NCI-H1105 treated with DMSO at 0.1 percent for 48 hours (cell line): ENCODE measurements at places on chromosomes 3 and 15.

- DNase-seq: no peak
Observed at GRCh38 chr15:88529021-88529630, 17.4 kb downstream of the DET1 start.

GRCh38 chr3:124781476-124782376 lies 51.5 kb downstream of the UMPS start:
- no peak for DNase-seq

- DNase-seq: no peak
Observed at GRCh38 chr3:15449489-15450224, 22.3 kb downstream of the EAF1 start.

- DNase-seq: no peak
Observed at GRCh38 chr3:129553719-129554118, 10.7 kb downstream of the H1-8 start.

- DNase-seq: peak; percentile 12
Observed at GRCh38 chr3:174397848-174398247, 461.3 kb upstream of the NAALADL2 start.

- DNase-seq: no peak
Observed at GRCh38 chr15:77533578-77534430, 98.9 kb downstream of the LINGO1 start.

GRCh38 chr3:160210341-160210740 lies 14.9 kb upstream of the C3orf80 start:
- no peak for DNase-seq

DNA sequence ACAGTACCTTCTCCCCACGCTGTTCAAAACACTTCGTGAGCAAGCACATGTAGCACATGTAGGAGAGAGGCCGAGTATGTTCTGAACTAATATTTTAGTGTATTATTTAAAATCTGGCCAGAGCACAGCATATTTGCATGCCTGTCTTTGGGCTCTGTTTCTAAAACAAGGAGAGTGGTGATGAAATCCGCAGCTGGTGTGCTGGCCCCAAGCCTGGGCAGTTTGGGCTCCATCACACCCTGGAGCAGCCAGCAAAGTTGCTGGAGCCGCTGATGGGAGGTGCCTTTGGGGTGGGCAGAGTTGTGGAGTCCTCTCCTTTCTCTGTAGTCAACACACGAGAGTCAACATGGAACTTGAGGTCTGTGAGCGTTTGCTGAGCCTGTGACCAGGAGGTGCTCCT lies 116.6 kb downstream of the SLCO3A1 start:
- no peak for DNase-seq

GRCh38 chr3:9732740-9733115 lies 1.2 kb downstream of the BRPF1 start:
- no peak for DNase-seq

GRCh38 chr3:107599772-107600145 lies 77.0 kb downstream of the BBX start:
- peak; percentile 47 for DNase-seq

DNA sequence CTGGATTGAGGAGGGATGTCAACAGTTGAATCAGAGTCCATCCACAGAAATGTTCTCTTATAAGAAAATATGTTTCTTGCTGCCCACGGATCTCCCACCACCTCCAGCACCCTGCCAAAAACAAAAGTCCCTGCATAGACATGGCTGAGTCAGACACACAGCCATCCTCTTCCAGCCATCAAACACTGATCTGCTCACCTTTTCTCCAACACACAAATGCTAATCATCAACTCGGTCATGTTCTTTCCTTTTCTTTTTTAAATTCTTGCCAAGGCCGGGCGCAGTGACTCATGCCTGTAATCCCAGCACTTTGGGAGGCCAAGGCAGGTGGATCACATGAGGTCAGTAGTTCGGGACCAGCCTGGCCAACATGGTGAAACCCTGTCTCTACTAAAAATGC lies 110.7 kb upstream of the IL12A start:
- no peak for DNase-seq

DNA sequence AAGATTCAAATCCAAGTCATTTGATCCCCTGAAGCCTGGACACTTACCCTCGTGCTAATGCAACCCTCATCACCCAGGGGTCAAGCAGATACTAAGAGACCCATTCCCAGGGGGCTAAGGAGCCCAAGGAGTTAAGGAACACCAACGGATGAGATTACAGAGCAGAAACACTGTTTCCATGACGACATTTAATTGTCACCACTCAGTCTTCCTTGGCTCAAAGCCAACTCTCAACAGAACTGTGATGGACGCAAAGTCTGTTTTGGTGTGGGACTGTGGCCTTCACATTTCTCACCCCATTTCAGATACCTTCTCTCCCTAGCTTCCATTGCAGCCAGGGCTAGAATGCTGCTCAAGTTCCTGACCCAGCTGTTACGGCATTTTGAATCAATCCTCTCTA lies 383.5 kb upstream of the WNT5A start:
- peak; percentile 22 for DNase-seq

GRCh38 chr3:124292329-124292728 lies 300.4 kb upstream of the ROPN1 start:
- DNase-seq: no peak

DNA sequence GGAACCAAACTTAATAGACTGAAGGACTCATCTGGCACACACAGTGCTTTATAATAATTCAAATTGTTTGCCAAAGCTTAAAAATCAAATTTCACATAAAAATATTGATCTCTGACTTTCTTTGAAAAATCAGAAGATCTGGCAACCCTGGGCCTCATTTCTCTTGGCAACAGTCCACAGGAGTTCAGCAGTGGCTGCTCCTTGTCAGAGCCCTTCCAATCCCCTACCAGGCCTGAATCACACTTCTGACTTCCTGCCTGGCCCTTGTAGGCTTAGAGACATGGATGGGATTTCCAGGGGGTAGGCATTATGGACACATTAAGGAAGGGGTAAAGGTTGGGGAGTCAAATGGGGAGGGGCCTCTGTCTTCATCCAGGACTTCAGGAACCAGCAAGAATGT lies 55.5 kb downstream of the PLS1 start:
- no peak for DNase-seq

GRCh38 chr3:129942296-129942695 lies 32.2 kb upstream of the TRH start:
- peak; percentile 77 for DNase-seq

DNA sequence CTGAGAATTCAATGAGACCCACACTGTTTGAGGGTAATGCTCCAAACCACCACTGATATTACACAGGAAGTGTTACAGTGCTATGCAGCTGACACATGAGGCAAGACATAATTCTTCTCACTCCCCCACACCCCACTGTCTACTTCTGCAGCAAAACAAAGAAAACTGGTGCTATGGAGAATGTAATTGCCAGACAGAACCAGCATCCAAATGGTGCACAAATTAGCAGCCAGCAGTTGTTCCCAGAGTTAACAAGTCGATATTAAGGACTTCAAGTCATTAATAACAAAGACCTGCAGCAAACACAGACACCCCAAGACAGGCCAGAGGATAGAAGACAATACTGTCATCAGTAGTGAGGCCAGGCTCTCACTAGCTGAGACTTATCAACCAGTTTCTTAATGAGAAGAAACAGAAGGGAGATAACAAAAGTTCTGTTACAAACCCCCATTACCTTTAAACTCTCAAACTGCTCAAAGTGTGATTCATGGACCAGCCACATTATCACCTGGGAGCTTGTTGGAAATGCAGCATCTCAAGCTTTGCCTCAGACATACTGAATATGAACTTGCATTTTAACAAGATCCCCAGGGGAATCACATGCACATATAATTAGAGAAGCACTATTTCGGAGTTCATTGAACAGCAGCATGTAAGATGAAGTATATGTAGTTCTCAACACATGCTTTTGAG lies 58.7 kb upstream of the FNDC3B start:
- no peak for DNase-seq

- DNase-seq: no peak
Observed at GRCh38 chr3:127711021-127711695, 38.4 kb downstream of the ABTB1 start.

GRCh38 chr15:90957031-90957790 lies 2.5 kb downstream of the RCCD1 start:
- DNase-seq: no peak

GRCh38 chr3:117885011-117885441 lies 1149.6 kb downstream of the IGSF11 start:
- DNase-seq: no peak

- no peak for DNase-seq
Observed at GRCh38 chr3:2853651-2854050, 256.5 kb downstream of the IL5RA start.

- no peak for DNase-seq
Observed at GRCh38 chr15:29612096-29612495, 210.2 kb downstream of the TJP1 start.

- DNase-seq: no peak
Observed at GRCh38 chr3:170476291-170476690, 57.6 kb downstream of the CLDN11 start.

- no peak for DNase-seq
Observed at GRCh38 chr3:72614394-72615074, 233.7 kb downstream of the SHQ1 start.

GRCh38 chr3:66017591-66017990 lies 21.1 kb downstream of the MAGI1 start:
- DNase-seq: peak; percentile 14

DNA sequence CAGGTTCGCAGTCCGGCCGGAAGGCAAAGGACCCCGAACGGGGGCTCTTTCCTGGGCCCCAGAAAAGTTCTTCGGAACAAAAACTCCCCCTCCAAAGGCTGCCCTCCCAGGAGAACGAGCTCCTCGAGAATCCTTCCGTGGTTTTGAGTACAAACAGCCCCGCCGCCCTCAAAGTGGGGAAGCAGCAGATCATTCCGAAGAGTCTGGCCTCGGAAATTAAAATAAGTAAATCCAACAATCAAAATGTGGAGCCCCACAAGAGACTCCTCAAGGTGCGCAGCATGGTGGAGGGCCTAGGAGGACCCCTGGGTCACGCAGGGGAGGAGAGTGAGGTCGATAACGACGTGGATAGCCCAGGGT lies 1.3 kb downstream of the ARHGEF26 start:
- peak; percentile 45 for DNase-seq

GRCh38 chr3:23831517-23832394 lies 26.0 kb downstream of the UBE2E1 start:
- DNase-seq: no peak

- no peak for DNase-seq
Observed at GRCh38 chr15:58442122-58442521, 10.3 kb downstream of the LIPC start.

- DNase-seq: no peak
Observed at GRCh38 chr15:31296646-31297574, 29.7 kb upstream of the KLF13 start.

- no peak for DNase-seq
Observed at GRCh38 chr15:98845138-98845884, 162.3 kb downstream of the PGPEP1L start.

DNA sequence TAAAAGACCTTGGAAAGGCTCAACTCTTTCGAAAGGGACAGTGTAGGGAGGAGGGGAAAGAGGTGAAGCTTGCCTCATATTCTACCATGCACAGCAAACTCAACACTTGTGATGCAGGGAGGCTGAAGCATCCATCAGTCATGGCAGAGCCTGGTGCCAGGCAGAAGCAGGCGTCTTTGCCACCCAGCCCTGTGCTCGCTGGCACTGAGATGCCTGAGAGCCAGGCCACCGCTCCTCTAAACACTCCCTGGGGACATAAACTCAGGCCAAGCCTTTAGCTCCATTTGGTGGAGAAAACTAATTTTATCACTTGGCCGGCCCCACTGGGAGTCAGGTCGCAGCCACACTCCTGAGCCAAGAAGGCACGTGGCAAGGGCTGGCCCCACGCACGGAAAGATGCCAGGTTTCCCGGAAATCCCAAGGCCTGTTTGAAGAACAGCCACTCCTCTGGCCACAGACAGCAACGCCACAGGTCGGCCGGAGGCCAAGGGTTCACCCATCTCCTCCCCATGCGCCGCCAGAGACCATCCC lies 30.7 kb downstream of the XXYLT1 start:
- no peak for DNase-seq

GRCh38 chr3:31546162-31546561 lies 13.4 kb downstream of the STT3B start:
- DNase-seq: no peak

GRCh38 chr3:172101107-172101506 lies 61.7 kb downstream of the FNDC3B start:
- no peak for DNase-seq

- DNase-seq: no peak
Observed at GRCh38 chr15:60480888-60481287, 1.9 kb upstream of the ICE2 start.

DNA sequence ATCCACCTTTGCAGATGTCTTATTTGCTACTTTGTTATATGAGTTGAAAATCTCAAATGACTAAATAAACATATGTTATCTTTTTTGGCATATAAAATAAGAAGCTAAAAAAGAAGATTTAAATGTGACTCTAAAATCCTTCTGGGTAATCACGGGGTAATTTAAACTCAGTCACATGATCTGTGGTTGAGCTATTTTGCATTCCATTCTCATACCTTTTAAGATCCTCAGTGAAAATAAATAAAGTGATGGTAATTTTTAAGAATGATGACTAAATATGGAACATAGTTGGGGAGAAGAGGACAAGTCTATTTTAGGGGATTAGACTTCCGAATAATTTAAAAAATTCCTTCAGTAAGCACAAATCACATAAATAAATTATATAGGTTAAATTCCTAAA lies 1076.8 kb downstream of the TUSC7 start:
- DNase-seq: no peak

GRCh38 chr15:38721568-38721945 lies 156.9 kb upstream of the RASGRP1 start:
- no peak for DNase-seq
